Activated T-cell treated with anti-CD3 and anti-CD28 coated beads, Interleukin-2, amount 50 U/mL, for 4 hours (primary cell): ENCODE measurements at places on chromosomes 1 and 21. TPM values are rescaled to one million over a fixed set of nuclear protein-coding genes. Genes with fewer than 3 reads are reported as not detected.
A peak's percentile ranks its signal among the peaks of the same experiment; 100 is the strongest.

DNA sequence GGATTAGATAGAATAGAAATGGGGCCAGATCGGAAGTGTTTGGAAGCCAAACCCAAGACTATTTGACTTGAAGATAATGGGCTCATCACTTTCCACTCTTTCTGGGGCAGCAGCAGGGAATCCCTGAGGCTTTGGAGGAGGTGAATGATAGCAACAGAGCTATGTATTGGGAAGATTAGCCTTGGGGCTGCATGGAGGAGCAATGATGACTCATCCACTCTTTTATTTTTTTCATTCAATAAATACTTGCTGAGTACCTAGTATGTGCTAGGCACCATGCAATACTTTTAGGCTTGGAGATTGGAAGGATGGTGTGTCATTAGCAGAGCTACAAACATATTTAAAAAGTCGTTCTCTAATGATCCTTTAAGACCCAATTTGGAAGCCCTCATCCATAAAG is 166.9 kb upstream of the FOXD3 start:
- no peak for DNase-seq

GRCh38 chr1:108125312-108126138 is 74.6 kb downstream of the SLC25A24 start:
- peak; percentile 57 for DNase-seq

DNA sequence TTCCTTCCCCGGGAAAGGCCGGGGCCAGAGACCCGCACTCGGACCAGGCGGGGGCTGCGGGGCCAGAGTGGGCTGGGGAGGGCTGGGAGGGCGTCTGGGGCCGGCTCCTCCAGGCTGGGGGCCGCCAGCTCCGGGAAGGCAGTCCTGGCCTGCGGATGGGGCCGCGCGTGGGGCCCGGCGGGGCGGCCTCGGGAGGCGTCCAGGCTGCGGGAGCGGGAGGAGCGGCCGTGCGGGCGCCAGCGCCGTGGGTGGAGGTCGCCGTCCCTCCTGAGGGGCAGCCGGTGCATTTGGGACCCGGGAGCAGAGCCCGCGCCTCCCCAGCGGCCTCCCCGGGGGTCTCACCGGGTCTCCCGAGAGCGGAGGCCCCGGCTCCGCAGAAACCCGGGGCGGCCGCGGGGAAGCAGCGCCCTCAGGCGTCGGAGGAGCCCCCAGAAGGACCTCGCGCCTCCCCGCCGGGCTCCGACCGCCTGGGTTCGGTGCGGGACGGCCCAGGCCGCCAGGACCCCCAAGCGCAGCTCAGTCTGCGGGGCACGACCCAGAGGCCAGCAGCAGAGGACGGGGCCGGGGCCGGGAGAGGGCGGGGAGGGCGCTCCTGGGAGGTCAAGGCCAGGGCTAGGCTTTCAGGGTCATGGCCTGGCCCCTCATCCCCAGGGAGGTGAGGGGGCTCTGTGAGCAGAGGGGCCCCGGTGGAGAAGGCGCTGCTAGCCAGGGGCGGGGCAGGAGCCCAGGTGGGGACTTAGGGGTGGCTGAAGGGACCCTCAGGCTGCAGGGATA is 7.2 kb upstream of the SLX9 start:
- DNase-seq = peak; percentile 68

- no peak for DNase-seq
These were observed 33.9 kb downstream of the MRAP start for GRCh38 chr21:32332463-32332951.

GRCh38 chr21:33219954-33220353 is 9.8 kb upstream of the IFNAR2 start:
- no peak for DNase-seq

GRCh38 chr1:177912991-177913390 is 56.9 kb downstream of the SEC16B start:
- no peak for DNase-seq

DNA sequence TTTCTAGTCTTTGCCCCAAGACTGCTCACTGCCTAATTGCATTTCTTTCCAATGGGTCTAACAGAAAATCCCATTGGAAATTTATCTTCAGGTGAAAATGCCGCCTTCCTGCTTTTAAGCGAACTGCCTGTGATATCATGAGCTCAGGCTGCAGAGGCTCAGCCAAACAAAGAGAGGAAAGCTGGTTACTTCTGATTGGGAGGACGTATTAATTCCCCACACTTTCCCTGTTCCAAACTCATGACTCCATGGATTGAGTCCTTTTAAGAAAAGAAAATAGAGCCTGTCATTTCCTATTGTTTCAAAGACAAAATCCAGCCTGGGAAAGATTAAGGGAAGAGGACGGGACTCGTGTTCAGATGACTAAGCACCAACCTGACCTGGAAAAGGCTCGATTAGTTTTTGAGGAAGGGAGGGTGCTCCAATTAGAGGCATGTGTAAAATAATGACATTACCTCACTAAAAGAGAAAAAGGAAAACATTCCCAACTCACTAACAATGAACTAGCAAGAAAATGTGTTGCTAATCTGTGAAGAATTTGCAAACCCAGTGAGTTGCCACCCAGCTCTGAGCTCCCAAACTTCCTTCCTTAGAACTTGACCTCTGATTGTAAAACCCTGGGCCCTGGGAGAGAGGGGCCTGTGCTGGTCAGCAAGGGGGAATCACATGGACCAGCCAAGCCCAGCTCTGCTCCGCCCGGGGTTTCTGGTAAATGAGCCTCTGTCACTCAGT is 61.2 kb downstream of the TCP10L start:
- no peak for DNase-seq

- DNase-seq = no peak
These were observed 53.6 kb upstream of the ZNF644 start for GRCh38 chr1:91075233-91076135.

GRCh38 chr1:51605961-51606723 is 10.8 kb upstream of the OSBPL9 start:
- no peak for DNase-seq

Gene DPT
- not detected for total RNA-seq

Gene CATSPER4
- total RNA-seq = not detected

Gene ARHGAP30
- total RNA-seq = 103 TPM
